Fibroblast of skin of back (primary cell): ENCODE measurements at places on chromosomes 3 and 15.

DNA sequence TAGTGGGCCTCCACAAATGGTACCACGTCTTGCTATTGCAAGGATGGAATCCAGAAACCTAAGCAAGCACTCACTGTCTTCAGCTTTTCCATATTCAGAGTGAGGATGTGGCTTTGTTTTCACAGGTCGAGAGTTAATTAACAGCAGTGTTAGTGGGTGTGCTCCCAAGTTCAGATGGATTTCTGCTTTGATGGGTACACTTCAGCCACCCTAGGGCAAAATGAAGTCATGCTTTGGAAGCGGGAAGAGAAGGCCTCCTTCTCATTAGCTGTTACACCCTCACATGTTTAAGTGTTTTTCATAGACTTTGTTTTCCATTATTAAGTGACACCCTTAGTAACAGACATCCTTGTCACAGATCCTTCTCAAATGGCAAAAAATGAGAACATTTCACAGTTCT is 36.3 kb upstream of the DYNC1LI1 start:
- DNase-seq, result no peak

- DNase-seq, result peak; percentile 12
Observed at GRCh38 chr3:39287216-39288164, 7.7 kb upstream of the CX3CR1 start.

DNA sequence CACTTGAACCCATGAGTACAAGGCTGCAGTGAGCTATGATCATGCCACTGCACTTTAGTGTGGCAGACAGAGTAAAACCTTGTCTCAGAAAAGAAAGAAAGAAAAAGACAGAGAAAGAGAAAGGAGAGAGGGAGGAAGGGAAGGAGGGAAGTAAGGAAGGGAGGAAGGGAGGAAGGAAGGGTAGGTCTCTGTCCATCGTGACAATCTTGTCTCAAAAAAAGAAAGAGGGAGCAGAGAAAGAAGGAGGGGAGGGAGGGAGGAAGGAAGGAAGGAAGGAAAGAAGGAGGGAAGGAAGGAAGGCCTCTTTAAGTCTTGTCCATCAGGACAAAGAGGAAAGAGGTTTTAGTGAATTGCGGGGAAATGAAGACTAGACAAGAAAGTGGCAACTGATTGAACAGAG is 122.2 kb downstream of the ETFA start:
- no peak for DNase-seq

- DNase-seq, result no peak
Observed at GRCh38 chr3:160140756-160141155, 84.5 kb upstream of the C3orf80 start.

- DNase-seq, result peak; percentile 93
Observed at GRCh38 chr15:64865998-64866520, 24.3 kb downstream of the PLEKHO2 start.

DNA sequence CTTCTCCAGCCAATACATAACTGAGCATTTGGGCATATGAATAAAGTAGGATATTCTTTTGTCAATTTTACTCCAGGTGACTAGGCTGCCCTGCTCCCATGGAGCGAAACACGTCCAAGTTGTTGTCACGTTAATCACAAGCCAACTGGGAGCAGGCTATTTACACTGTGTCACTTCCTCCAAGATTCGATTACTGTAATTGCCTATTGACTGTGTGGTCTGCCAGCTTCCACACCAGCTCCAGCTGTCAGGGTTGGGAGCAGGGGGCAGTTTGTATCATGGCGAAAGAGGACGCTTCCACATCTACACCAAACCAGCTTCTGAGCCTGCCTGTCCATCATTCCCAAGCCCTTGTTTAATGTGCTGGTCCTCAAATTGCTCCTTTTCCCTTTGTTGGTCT is 89.2 kb upstream of the RORA start:
- DNase-seq, result no peak

DNA sequence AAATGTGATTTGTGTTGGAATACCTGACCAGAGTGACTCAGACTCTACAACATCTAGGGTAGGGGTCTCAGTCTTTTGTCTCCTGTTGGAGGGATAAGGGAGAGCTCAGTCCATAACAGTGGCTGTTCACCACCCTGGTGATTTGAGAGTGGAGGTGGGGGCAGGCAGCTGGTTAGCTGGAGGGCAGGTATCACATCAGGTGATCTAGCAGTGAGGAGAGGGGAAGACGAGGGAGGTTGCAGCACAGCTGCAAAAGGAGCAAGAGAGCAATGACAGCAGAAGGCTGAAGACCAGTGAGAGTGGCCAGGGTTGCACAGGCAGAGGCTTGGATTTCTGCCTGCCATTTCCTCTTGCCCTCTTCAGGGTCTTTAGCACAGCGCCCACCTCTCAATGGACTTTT is 38.4 kb downstream of the PLCL2 start:
- no peak for DNase-seq

GRCh38 chr3:106965307-106965706 is 411.9 kb upstream of the CCDC54 start:
- DNase-seq, result no peak

GRCh38 chr3:164144824-164145223 is 933.5 kb downstream of the SI start:
- DNase-seq, result no peak

DNA sequence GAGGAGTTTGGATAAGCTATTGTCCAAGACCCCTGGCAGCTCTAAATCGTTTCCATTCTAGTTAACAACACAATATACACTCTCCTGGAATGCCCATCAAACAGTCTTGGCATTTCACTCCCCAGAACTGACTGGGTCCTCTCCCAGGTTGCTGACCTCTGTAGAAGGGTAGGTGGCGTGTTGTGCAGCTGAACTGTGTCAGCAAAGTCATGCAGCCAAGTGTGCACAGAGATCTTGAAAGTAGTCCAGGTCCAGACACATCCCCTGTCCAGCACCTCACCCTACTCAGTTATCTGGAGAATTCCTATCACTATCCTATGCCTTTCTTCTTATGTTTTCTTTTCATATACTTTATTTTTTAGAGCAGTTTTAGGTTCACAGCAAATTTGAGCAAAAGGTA is 312.7 kb downstream of the GABRB3 start:
- no peak for DNase-seq

DNA sequence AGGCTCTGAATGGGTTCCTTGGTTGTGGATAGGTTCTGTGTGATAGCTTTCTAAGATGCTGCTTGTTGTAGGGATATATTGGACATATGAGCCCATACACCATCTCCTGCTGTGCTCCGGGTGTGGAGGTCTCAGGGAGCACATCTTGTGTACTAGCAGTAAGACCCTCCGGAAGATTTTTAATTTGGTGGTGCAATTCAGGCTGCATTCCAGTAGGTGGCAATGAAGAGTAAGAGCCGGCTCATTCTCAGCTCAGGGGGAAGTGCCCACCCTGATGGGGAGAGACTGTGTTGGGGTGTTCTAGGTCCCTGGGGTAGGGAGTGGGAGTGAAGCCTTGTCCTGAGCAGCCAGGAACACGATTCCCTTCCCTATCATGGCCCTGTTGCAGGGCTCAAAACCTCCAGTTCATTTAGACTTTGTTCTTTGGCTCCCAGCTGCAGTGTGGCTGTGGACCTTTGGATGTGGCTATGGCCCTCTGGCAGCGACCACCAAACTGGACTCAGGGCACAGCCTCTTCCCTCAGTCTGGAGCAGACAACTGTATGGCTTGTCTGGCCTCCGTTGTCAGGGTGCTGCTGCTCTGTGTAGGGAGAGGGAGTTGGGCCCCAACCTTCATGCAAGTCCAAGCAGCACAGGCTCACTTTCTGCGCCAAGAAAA is 104.7 kb downstream of the UNC13C start:
- DNase-seq, result peak; percentile 2

GRCh38 chr3:54065140-54065539 is 57.2 kb upstream of the CACNA2D3 start:
- DNase-seq, result no peak

- peak; percentile 64 for DNase-seq
Observed at GRCh38 chr3:159586571-159587202, 401.9 kb upstream of the IL12A start.

DNA sequence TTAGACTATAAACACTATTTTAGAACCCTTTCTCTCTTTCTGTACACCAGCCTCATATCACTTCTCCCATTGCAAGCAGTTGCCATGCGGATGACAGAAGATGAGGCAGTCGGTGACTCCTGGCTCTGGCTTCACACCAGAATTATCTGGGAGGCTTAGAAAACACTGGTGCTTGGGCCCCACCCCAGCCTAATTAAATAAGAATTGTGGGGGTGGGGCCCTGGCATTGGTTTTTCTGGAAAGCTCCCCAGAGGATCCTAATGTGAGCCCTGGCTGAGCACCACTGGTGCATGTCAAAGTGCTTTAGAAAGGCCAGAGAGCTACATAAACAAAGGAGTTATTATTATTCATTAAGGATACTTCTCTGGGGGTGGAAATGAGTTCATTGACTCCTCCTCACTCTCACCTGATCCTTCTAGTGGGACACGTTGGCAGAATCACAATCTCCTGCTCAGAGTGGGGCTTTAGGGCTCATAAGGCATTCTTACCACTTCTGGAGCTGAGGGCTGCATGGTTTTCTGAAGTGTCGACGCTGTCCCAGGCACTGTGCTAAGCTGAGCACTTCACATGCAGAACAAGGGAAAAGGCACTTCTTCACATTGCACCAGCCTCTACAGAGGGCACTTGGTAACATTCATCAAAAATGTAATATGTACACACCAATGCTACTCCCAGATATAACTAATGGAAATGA is 188.5 kb upstream of the TLE3 start:
- no peak for DNase-seq

DNA sequence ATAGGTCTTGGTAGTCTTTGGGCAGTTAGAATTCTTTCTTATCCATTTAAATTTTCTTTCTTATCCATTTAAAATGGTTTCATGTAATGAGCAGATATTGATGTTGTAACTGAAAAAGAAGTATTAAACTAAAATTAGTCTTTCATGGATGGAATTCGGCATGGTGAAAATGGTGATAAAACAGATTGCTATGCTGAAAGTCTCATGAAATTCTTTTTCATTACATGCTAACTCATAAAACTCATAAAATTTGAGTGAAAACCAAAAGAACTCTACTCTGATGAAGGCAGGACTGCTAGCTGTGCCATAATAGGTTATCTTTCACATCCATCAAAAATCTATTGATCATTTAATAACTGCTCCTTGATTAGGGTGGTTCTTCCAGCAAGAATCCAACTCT is 3.9 kb upstream of the CD96 start:
- no peak for DNase-seq

GRCh38 chr15:77634266-77634962 is 1.7 kb upstream of the LINGO1 start:
- DNase-seq, result peak; percentile 48

DNA sequence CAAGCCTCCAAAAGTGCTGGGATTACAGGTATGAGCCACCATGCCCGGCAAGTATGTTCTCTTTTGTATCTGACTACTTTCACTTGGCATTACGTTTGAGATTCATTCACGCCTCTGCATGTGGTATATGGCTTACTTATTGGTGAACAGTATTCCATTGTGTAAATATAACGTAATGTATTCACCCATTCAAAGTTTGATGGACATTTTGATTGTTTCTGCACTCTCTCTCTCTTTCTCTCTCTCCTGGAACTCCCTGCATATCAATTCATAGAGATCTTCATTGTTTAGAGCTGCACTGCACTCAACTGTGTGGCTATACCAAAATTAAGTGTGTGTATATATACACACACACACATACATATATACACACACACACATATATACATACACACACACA is 30.4 kb downstream of the SPPL2A start:
- DNase-seq, result no peak

DNA sequence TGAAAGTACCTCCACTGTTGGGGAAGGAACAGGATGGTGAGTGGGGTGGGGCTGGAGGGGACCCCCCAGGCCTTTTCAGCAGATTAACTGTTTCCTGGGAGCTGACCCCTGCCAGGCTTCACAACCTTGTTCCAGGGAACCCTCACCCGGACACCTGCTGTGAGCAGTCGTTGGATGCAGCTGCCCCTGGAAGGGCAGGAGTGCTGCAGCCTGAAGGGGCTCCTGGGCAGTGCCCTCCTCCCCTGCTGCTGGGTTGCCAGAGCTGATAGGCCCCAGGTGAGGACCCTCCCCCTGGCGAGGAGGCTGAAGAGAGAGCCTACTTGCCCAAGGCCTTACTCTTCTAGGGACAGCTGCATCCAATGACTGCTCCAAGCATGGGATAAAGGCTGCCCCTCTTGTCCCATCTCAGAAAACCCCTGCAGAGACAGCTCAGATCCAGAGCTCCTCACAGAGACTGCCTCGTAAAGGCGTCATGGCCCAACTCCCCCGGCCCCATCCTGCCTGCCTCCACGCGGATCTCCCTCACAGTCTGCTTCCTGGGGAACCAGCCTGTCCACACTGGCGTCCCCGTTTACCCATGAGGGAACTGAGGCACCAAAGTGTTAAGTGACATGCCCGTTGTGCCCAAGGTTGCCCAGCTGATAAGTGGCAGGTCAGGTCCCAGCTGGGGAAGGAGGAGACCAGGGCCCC is 193.4 kb upstream of the LINGO1 start:
- no peak for DNase-seq

DNA sequence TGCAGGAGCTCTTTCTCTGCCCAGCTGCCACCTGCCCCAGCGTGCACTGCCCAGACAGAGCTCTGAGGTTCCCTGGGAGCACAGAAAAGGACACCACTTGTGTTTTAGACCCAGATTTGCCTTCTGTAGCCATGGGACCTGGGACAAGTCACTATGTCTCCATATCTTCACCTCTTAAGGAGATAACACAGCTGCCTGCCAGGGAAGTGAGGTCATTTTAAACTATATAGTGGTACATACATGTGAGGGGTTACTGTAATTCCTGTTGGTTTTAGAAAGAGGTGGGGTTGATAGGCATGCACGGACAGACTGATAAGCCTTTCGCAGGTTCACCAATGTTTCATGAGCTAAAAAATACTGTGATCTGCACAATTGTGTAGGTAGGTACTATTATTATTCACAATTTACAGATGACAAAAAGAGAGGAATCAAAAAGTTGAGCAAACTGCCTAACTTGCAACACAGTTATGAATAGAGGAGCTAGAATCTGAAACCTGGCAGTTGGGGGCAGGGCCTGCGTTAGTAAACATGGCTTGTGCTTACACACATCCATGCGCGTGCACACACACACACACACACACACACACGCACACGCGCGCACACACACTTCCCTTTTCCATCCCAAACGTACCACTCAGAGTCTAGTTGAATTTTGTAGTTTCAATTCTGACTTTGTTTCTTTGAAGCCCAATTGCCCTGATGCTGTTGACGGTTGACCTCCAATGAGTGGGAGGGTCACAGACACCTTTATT is 193.6 kb downstream of the FAM43A start:
- no peak for DNase-seq

GRCh38 chr15:41756198-41756597 is 18.1 kb upstream of the MAPKBP1 start:
- DNase-seq, result no peak

- peak; percentile 30 for DNase-seq
Observed at GRCh38 chr3:178699810-178700209, 163.6 kb downstream of the KCNMB2 start.

DNA sequence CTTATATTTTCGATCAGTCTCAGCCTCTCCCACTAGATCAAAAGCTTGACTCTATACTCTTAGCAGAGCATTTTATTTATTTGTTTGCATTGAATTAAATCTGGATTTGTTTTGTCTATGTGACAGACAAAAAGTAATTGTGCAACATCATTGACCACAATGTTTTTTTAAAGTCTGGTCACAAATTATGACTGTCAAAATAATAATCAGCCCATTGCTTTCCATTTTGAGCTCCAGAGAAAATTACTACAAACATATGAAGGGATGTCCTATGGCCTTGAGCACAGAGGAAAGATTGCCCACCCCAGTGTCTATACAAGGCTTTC is 82.3 kb downstream of the FSIP1 start:
- DNase-seq, result no peak

GRCh38 chr3:72411843-72412242 is 436.4 kb downstream of the SHQ1 start:
- no peak for DNase-seq
